SW 1271 (cell line): ENCODE measurements at places on chromosomes 5 and 9.

GRCh38 chr5:160699301-160699700, 152.7 kb downstream of the ATP10B start:
- no peak for DNase-seq

- no peak for DNase-seq
Observed at GRCh38 chr9:99593610-99594009, 228.1 kb upstream of the NR4A3 start.

DNA sequence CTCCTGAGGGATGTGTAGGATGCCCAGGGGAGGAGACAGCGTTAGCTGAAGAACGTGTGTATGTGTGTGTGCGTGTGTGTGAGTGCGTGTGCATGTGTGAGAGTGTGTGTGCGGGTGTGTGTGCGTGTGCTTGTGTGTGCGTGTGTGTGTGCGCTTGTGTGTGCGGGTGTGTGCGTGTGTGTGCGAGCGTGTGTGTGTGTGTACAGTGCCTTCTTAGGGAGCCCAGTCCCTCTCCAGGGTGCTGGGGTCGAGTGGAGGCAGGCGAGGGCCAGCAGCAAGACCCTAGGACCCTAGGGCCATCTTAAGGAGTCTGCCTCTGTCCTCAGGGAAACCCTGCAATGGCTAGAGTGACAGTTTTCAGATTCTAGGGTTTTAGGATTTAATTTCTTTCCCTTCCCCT, 26.0 kb upstream of the STXBP1 start:
- no peak for DNase-seq

DNA sequence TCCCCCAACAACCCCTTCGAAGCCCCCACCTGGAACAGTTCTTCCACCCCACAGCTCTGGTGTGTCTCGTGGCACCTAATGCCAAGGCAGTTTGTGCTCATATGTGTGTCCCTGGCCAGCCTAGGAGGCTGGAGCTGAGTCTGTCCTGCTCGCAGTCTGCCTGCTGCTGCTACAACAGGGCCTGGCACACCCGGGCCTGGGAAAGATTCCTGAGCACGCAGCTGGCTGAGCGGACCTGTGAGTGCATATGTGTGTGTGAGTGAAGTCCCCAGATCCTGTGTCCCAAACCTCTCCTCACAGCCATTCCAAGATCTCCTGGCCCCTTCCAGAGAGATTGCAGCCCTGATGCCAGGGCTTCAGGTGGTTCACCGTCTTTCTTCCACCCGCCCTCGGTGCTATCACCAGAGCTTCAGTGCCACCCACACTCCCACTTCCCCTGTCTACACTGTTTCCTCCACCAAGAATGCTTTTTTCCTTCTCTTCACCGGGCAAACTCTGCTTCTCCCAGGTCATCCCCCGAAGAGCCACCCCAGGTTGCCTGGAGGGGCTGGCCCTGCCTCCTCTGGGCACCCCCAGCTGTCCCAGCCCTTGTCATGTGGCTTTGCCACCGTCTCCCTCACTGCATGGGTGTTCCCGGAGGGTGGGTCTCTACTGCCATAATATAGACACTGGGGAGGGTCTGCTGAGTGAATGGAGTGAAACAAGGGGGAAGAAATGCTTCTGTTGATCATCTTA, 28.4 kb downstream of the LMX1B start:
- no peak for DNase-seq

GRCh38 chr9:105138306-105138801, 106.1 kb upstream of the SLC44A1 start:
- no peak for DNase-seq
